ENCODE measurements at places on chromosomes 5 and 9. TPM values are rescaled to one million over a fixed set of nuclear protein-coding genes. Genes with fewer than 3 reads are reported as not detected.

DNA sequence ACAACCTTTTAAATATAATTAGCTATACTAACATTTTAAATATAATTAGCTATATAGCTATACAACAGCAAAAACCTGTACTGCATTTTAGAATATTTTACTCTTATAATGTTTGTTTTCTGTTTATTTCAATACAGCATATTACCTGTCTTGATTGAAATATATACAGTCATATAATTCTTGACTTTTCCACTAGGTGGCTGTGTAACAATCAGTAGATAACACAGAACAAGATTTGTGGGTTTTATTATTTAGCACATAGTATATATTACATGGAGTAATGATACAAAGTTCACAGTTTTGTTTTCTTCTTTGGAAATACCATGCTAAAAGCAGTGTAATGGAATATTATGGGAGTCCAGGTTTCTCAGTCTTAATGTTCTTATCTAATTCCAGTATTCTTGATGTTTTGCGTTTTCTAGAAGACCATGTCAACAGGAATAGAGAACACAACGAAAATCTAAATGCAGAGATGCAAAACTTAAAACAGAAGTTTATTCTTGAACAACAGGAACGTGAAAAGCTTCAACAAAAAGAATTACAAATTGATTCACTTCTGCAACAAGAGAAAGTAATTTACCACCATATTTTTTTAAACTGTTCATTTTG lies 13.3 kb downstream of the HMMR start:
- DNase-seq: no peak

Gene HMMR
- total RNA-seq: 88.1 TPM

GRCh38 chr9:87077986-87078385 lies 130.7 kb upstream of the GAS1 start:
- no peak for DNase-seq

Gene UAP1L1
- total RNA-seq: 14.3 TPM

DNA sequence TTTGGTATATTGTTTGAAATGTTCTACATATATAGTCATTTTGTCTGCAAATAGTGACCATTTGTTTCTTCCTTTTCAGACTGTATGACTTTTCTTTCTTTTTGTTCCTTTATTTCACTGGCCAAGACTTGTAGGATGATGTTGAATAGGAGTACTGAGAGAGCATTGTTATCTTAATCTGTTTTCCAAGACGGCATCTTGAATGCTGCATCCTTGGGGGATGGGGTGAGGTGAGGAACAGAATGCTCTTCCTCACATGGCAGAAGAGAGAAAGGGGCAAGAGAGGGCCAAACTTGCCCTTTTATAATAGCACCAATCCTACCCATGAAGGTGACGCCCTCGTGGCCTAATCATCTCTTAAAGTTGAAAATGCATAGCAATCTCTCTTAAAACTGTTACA lies 3.7 kb upstream of the ZNF510 start:
- no peak for DNase-seq

Gene POLR3G
- total RNA-seq: 6.3 TPM

Gene ADAMTS19
- not detected for total RNA-seq

DNA sequence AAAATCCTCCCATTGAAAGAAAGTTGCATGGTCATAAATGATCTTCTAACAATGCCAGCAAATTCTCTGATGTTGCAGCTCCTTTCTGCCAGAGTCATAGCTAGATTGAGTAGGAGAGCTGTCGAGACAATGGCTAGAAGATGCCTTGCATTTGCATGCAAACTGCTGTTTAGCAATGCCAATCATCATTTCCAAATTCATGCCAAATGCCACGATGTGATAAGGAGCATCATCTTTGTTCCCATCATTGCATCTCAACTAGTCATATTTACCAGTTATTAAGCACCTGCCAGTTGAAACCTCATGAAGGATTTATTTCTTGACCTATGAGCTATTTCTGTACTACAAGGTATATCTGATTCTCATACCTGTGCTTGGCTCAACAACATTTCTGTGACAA lies 246.4 kb upstream of the PIK3R1 start:
- DNase-seq: no peak

GRCh38 chr5:42531611-42532010 lies 108.4 kb downstream of the GHR start:
- no peak for DNase-seq

Gene IL9
- 2.6 TPM for total RNA-seq

Gene ACOT12
- not detected for total RNA-seq

Gene PCDHGB2
- total RNA-seq: 0.34 TPM

GRCh38 chr5:178555771-178556211 lies 34.4 kb downstream of the COL23A1 start:
- no peak for DNase-seq

Gene SLC25A48
- not detected for total RNA-seq

DNA sequence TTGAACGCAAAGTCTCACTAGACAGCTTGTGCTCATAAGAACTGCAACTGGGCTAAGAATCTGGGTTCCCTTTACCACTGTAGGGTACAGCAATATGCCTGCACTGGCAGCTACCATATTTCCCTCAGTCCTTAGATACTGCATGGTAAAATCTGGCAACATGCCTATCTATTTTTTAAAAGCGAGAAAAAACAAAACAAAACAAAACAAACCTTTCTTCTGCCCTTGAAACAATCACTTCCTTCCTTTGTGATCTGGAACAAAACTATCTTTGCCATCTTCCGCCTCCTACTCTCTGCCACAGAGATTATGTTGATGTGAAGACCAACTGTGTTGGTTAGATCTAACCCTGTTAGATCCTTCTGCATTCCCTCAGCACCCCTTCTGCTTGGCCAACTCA lies 242.9 kb downstream of the EBF1 start:
- no peak for DNase-seq

DNA sequence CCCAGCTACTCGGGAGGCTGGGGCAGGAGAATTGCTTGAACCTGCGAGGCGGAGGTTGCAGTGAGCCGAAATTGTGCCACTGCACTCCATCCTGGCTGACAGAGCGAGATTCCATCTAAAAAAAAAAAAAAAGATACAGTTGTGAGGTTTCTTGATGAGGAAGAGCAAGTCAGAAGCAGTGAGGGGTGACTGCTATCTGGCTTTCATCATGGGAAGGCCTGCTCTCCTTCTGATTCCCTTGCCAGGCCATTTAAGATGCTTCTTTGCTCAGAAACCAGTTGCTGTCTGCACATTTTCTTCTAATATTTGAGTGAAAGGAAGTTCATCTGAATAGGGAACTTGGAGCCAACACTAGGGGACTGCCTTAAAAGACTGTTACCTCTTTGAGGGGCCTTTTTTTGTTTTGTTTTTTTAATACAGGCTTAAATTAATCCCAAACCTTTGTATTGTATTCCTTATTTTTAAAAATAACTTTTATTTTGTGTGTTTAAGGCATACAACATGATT lies 201.9 kb downstream of the ARHGAP26 start:
- no peak for DNase-seq

Gene SNX18
- 8.4 TPM for total RNA-seq

- peak; percentile 69 for DNase-seq
Observed at GRCh38 chr9:126500600-126501382, 112.9 kb upstream of the LMX1B start.

Gene IFNA13
- total RNA-seq: not detected

Gene SLC46A2
- total RNA-seq: not detected
